ENCODE measurements at places on chromosomes 7 and 10.

- no peak for DNase-seq
Measured at GRCh38 chr10:36171953-36172940, 530.2 kb upstream of the FZD8 start.

- peak; percentile 20 for DNase-seq
Measured at GRCh38 chr10:58952747-58953466, 223.5 kb upstream of the PHYHIPL start.

DNA sequence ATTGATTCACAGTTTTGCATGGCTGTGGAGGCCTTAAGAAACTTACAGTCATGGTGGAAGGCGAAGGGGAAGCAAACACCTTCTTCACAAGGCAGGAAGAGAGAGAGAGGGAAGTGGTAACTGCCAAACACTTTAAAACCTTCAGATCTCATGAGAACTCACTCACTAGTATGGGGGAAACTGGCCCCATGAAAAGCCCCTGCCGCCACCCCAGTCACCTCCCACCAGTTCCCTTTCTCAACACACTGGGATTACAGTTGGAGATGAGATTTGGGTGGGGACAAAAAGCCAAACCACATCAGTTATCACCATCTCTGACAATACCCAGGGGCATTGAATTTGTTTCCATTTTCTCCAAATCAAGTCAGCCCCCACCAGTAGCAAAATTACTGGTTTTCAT, 740.4 kb downstream of the GATA3 start:
- peak; percentile 6 for DNase-seq

GRCh38 chr10:103854686-103855391, 537 bp downstream of the SH3PXD2A start:
- DNase-seq, result peak; percentile 36

- no peak for DNase-seq
Measured at GRCh38 chr7:155057076-155057475, 13.0 kb upstream of the HTR5A start.

- no peak for DNase-seq
Measured at GRCh38 chr7:101468546-101469275, 106.0 kb downstream of the COL26A1 start.

GRCh38 chr7:5591278-5591874, 167.7 kb upstream of the TNRC18 start:
- DNase-seq, result no peak

- DNase-seq, result no peak
Measured at GRCh38 chr10:102246261-102246660, 929 bp downstream of the GBF1 start.

- DNase-seq, result no peak
Measured at GRCh38 chr7:22765609-22766008, 38.6 kb downstream of the IL6 start.

- no peak for DNase-seq
Measured at GRCh38 chr7:83015916-83016315, 146.8 kb downstream of the PCLO start.
